GM23338 (cell line): ENCODE measurements at places on chromosomes 1 and 21.

- no peak for DNase-seq
Measured at GRCh38 chr1:209657140-209657879, 5.1 kb upstream of the LAMB3 start.

DNA sequence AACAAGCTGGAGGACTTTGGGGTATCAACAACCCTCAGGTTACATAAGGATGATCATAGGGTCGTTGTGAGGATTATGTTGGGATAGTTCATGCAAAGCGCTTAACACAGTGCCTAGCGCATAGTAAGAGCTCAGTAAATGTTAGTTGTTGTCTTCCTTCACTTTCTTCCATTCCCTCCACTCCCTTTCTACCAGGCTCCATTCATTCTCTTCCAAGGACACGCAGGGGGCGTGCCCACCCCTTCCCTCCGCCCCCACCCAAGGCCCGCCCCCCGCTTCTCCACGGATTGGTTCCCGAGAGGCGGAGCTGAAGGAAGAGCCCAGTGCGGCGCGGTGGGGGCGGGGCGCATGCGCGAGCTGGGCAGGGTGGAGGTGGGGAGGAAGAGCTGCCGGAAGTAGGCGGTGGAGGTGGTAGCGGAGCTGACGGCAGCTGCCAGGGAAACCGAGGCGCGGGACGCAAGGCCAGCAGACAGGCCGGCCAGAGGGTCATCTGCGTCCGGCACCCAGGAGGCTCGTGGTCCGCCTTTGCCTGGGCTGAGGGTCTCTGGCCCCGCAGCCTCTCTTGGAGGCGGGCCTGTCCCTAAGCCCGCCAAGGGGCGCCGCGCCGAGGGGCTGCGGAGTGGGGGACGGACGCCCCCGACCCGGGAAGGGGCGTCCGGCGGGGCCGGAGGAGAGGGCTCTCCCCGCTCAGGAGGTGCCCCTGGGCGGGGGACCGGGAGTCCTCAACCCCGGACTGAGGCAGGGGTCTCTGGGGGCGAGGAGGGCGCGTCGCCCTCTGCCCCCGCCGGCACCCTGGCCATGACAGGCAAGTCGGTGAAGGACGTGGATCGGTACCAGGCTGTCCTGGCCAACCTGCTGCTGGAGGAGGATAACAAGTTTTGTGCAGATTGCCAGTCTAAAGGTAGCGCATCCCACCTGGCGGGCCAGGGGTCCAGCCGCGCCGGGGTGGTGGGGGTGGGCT, at the start of gene SMAP2:
Gene SMAP2, plus strand, starts transcription at position 405 of the 961 bp plus-strand sequence. Its CDS starts 394 bp downstream, at position 799.
- DNase-seq: peak; percentile 98

GRCh38 chr1:59043796-59044195, 253.1 kb upstream of the FGGY start:
- DNase-seq: no peak

GRCh38 chr1:169708647-169709046, 2.8 kb downstream of the SELL start:
- DNase-seq: no peak

DNA sequence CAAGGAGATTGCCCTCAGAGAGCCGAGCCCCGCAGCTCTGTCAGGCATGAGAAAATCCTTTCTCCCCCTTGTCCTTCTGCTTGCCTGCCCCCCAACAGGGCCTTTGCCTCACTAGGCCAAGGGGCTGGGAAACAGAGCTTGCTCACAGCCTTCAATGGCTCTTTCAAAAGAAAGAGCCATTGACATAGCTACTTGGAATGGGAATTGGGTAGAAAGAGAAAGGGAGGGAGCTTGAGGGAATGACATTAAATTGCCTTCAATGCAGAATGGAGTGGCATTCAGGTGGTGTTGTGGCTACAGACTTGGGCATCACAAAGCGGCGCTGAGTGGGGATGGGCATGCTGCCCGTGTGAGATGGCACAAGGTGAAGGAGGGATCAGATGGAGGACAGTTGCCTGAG, 13.2 kb downstream of the SYT11 start:
- DNase-seq: no peak

- no peak for DNase-seq
Measured at GRCh38 chr1:54815086-54815876, 14.2 kb upstream of the TTC22 start.

DNA sequence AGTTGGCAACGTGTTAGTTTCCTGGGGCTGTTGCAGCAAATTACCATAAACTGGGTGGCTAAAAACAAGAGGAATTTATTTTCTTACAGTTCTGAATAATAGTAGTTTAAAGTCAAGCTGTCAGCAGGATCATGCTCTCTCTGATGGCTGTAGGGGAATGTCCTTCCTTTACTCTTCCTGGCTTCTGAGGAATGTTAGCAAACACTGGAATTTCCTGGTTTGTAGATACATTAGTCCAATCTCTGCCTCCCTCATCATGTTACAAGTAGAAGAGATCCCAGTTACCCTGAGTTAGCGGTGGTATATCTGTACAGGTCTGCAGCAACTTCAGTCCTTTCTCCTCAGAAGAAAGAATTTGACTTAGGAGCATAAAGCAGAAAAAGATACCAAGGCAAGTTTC, 2249.1 kb downstream of the NCAM2 start:
- peak; percentile 12 for DNase-seq

- no peak for DNase-seq
Measured at GRCh38 chr21:29647353-29647781, 292.4 kb downstream of the GRIK1 start.

- no peak for DNase-seq
Measured at GRCh38 chr1:4526747-4527146, 127.7 kb upstream of the AJAP1 start.

DNA sequence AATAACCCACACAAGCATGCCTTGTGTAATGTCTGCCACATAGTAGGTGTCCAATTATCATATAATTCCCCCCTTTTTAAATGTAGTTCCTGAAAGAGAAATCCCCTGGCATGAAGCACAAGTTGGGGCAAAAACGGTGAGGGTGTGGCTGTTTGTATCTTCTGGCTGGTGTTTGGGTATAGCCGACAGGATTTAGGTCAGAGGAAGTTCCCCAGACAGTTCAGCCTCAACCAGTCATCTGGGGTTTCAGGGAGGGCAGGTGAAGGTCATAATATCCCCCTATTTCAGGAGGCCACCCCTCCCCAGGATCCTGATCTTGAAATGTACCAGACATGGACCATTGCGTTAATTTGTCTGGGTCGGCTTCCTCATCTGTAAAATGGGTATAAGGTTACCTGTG, 29.1 kb upstream of the JUN start:
- DNase-seq: no peak

- no peak for DNase-seq
Measured at GRCh38 chr1:165635329-165635728, 4.3 kb downstream of the MGST3 start.

DNA sequence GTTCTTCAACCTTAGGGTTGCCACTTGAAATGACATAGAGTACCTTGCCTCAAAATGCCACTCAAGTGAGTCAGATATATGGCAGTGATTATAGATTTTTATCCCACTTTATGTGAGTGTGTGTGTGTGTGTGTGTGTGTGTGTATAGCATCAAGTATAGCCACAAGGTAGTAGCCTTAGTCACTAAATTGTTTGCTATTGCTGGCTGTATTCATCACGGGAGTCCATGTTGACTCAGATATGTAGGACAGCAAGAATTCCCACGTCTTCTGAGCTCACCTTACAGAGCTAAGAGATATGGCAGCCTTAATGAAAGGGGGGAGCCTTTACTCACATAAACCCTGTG, 9.3 kb downstream of the ETS2 start:
- DNase-seq: no peak

GRCh38 chr21:46608672-46609111, 3.8 kb upstream of the S100B start:
- DNase-seq: no peak

DNA sequence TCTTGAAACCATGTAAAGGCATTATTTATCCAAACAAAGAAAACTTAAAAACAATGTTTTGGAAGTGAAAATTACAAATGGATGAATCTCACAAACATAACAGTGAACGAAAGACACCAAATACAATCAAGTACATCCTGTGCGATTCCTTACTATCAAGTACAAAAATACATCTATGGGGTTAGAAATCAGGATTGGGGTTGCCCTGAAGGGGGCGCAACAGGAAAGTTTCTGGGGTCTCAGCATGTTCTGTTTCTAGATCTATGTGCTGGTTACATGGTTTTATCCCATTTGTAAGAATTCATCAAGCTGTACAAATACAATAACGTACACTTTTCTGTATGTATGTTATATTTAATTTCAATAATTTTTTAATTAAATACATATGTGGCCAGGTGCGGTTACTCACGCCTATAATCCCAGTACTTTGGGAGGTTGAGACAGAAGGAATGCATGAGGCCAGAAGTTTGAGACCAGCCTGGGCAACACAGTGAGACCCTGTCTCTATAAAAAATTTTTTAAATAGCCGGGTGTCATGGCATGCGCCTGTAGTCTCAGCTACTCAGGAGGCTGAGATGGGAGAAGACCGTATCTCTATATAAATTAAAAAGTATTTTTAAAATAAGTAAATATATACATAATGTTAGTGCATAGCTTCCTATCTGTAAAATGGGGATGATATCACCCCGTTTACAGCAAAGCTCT, 121.5 kb upstream of the SOD1 start:
- DNase-seq: peak; percentile 72

- no peak for DNase-seq
Measured at GRCh38 chr21:24955275-24955961, 651.9 kb downstream of the MRPL39 start.

GRCh38 chr1:43822040-43822690, 111.4 kb upstream of the ARTN start:
- peak; percentile 27 for DNase-seq

- DNase-seq: peak; percentile 100
Measured at GRCh38 chr1:228139931-228140723, at the start of gene GUK1. Gene GUK1, plus strand, starts transcription at chr1:228140279. Its CDS starts 24 bp downstream, at chr1:228140303.

- DNase-seq: no peak
Measured at GRCh38 chr1:234896477-234897389, 231.9 kb downstream of the TOMM20 start.

DNA sequence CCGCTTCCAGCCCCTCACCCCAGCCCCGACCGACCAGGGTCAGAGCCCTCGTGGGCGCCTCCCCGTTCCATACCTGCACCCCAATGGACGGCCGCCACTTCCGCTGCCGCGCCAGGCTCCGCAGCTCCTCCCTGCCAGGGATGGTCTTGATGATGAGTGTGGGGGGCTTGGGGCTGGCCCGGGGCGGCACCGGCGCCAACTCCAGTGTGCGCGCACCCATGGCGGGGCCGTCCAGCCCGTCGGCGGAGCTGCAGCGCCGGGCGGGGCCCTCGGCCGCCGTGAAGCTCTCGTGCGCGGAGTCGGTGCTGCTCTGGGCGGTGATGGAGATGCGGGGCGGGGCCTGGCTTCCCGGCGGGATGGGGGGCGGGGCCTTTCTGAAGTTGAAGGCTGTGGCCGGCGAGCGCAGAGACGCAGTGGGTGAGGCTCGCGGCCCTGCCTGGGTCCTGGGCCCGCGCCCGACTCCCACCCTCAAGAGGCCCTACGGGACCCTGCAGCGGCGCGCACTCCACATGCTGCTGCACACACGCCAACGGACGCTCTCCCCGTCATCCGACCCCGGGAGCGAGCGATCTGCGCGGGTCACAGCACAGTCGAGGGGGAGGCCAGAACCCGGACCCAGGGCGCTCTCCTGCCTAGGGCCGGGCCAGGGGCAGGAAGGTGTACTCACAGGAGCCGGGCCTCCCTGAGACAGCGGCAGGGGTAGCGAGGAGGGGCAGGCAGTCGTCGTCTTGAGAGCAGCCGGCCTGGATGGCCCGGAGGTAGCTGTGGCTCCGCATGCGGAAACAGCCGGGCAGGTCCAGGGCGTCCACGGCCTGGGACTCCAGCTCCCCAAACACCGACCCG, 26.1 kb upstream of the SMIM12 start:
- peak; percentile 90 for DNase-seq

- DNase-seq: no peak
Measured at GRCh38 chr1:152067150-152067549, 21.7 kb downstream of the TCHHL1 start.

GRCh38 chr1:116945996-116946395, 36.3 kb downstream of the PTGFRN start:
- DNase-seq: no peak

GRCh38 chr1:60065199-60065598, 8.4 kb downstream of the C1orf87 start:
- DNase-seq: no peak

DNA sequence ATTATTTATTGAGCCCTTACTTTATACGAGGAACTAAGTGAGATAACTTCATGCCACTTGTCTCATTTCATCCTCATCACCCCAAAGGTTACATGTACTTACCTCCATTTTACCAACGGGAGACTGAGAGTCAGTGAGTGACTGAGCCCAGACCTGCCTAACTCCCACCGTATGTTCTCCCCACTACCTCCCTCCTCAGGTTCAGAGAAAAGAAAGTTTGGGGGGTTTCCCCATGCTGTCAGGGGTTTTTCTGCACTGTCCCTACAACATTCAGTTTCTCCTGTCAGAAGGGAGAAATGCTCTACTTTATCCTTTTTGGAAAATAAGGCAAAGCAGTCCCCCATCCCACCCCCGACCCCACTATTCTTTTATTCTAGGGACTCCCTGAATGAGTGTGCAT, 32.9 kb downstream of the FAM78B start:
- DNase-seq: no peak

GRCh38 chr1:99849413-99849743, 783 bp upstream of the AGL start:
- no peak for DNase-seq

GRCh38 chr21:18387994-18388393, 15.6 kb downstream of the TMPRSS15 start:
- peak; percentile 19 for DNase-seq
